ENCODE measurements at places on chromosomes 12 and 14.

- no peak for DNase-seq
Observed at GRCh38 chr12:51415931-51416330, 8.7 kb upstream of the SLC4A8 start.

DNA sequence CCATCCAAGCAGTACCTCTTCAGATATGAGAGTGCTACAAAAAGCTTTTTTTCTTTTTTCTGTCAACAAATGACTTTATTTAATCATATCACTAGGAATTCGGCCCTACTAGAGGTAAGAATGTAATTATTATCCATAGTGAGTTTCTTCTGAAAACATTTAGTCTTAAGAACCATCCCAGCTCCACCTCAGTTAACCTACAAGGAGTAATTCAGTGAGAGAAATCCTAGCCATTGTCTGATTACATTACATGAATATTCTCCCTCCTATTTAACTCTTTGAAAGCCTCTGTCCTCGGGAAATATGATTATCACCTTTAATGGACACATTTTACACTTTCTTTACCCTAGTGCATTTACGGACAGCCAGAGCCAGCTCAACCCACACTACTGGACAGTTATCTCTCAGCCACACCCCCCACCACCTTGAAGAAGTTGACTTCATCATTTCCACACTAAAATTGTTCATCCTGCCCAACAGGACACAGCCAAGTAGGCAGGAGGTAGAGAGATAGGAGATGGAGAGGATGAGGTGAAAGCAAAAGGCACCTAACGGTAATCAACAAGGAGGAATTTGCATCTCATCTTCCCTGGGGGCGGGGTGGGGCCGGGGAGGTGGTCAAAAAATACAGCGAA, 1.3 kb downstream of the PPFIA2 start:
- DNase-seq = no peak

DNA sequence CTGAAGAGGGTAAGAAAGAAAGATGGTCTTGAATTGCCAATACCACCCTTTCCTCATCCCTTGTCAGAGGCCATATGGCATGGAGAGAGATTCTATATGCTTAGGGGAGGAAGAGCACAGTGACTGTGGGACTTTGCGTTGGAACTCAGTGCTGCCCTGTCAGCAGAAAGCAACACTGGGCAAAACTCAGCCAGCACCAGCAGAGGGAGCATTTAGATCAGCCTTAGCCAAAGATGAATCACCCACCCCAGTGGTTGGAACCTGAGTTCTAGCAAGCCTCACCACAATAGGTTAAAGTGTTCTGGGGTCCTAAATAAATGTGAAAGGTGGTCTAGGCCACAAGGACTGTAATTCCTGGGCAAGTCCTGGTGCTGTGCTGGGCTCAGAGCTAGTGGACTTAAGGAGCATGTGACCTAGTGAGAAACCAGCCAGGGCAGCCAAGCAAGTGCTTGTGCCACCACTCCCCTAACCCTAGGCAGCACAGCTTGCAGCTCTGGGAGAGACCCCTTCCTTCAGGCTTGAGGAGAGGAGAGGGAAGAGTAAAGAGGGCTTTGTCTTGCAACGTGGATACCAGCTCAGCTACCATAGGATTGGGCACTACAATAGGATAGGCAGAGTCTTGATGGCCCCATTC, 11.4 kb upstream of the BCAT1 start:
- peak; percentile 12 for DNase-seq

GRCh38 chr14:88281447-88281846, 41.6 kb downstream of the KCNK10 start:
- DNase-seq = no peak

DNA sequence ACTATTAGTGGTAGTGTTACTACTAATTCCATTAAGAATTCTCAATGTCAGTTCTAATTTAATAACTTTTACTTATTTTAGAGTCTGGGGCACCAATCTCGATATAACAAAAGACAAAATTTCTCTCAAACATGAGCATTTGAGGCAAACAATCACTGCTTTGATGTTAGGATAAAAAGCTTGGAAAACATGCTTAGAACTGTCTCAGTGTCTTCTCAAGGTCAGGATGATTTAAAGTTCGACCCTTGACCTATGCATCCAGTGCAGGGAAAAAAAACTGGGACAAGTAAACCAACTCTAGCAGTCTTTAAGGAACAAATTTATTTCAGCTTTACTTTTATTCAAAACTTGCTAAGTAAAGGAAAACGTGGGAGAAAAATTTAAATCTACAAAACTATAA, 31.1 kb downstream of the SPTLC2 start:
- no peak for DNase-seq

DNA sequence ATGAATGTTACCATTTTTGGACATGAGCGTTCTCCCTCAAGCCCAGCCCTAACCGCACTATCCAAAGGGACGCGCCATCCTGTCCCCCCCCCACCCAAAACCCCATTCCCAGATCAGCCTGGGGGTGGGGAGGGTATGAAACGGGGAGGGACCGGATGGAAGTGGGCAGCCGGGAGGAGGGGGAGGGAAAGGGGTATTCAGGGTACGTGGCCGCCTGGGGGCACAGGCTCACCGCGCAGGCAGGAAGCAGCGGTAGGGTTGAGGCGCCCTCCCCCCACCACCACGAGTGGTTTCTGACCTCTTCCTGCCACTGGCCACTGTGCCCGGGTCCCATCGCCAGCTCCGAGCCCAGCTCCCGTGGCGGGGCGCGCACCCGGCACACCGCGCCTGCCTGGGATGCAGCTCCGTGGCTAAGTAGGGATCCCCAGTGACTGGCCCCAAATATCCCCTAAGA, 1.4 kb downstream of the ACTN1 start:
- DNase-seq = peak; percentile 85

GRCh38 chr12:77893918-77894317, 63.2 kb downstream of the NAV3 start:
- no peak for DNase-seq

DNA sequence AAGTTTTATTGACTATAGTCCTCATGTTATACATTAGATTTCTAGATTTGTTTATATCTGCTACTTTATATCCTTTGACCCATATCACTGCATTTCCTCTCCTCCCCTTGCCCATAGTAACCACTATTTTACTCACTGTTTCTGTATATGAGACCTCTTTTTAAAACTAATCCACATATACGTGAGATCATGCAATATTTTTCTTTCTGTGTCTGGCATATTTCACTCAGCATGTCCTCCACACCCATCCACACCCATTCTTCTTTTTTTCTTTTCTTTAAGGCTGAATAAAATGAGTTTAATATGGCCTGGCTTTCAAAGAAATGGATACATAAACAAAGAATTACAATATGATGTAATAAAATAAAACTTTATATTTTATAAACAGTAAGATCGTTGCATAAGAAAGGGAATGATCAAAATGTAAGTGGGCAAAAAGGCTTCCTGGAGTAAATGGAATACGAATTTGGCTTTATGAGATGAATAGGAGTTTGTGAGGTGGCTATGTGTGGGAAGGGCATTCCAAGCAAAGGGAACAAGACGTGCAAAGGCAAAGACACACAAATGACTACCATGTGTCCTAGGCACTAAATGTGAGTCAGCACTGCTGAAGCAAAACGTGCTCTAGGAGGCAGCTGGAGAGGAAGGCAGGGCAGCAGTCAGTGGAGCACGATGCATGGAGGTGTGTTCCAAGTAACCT, 53.2 kb upstream of the HIF1A start:
- peak; percentile 58 for DNase-seq

GRCh38 chr12:75765170-75766059, 254.0 kb upstream of the KRR1 start:
- DNase-seq = no peak

DNA sequence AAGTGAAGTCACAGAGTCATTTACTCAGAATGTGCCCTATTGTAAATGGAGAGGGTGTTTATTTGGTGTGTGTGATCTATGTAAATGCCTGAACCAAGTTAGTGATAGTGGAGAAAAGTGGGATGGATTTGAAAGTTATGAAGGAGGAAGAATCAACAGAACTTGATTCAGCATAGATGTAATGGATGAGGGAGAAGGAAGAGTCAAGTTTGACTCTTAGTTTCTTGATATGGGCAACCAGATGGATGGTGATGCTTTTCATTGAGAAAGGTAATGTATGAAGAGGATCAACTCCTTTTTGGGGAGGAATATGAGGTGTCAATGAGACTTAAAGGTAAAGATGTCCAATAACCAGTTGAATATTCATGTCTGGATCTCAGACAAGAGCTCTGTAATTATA, 6.7 kb upstream of the MON2 start:
- DNase-seq = no peak

- no peak for DNase-seq
Observed at GRCh38 chr14:89283327-89284060, 133.5 kb downstream of the FOXN3 start.

- DNase-seq = peak; percentile 100
Observed at GRCh38 chr12:56359851-56360767, at the start of gene STAT2. TSS of gene STAT2 (minus strand) at chr12:56360107. CDS start at chr12:56356571, 3,536 bp downstream.

GRCh38 chr12:132257206-132257954, 72.0 kb downstream of the GALNT9 start:
- DNase-seq = no peak

- no peak for DNase-seq
Observed at GRCh38 chr14:58082011-58082410, 70.0 kb downstream of the ARMH4 start.

DNA sequence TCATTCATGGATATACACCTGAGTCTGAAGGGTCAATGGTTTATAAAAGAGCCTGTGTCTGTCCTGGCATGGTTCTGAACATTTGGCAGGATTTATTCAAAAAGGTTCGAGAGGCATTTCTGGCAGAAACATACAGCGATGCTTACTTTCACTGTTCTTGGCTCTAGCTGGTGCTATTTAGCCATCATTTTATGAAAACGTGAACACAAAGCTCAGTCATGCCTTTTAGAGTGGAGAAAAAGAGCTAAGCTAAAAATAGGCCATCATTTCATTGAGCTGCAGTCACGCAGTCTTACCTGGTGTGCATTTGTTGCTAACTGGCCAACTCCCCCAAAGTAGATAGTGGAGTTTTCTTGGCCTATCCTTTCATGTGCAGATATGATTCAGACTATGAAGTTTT, 1209.5 kb downstream of the SLC16A7 start:
- DNase-seq = no peak

DNA sequence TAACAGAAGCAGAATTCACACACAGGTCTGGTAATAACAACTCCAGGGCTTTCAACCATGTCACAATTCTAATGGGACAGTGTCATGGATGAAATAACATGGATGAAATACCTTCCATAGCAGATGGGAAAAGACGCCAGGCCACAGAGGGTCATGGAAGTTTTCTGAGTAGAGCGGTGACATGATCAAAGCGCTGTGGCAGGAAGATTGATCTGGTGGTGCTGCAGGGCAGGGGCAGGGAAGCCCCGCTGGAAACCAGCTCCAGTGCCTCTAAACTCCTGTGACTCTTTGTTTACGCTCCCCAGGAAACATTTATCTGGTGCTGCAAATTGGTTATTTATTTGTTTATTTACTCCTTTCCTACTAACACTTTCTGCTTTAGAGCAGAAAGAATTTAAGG, 108.3 kb upstream of the HMGA2 start:
- DNase-seq = no peak

GRCh38 chr14:99519931-99520421, 38.8 kb downstream of the CCNK start:
- DNase-seq = no peak

- no peak for DNase-seq
Observed at GRCh38 chr12:111355201-111355925, 13.5 kb downstream of the PHETA1 start.

- DNase-seq = no peak
Observed at GRCh38 chr12:6202846-6203245, 2.6 kb downstream of the CD9 start.

- no peak for DNase-seq
Observed at GRCh38 chr12:111438481-111438880, 32.8 kb downstream of the SH2B3 start.

DNA sequence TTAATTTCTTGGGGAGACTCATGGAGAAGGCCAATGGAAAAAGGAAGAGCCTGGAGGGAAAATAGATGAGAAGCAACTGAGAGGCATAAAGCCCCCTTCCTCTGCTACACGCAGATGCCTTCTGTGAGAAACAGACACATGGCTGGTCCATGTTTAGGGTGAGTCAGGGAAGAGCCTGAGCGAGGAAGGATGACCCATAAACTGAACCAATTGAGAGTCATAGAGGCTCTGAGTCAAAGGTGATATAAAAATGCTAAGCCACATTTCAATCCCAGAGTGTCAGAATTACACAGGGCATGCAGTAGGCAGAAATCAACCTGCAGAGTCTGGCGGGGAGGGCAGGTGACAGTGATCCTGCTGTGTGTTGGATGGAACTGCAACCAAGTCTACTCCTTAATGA, 30.1 kb upstream of the NEDD1 start:
- DNase-seq = no peak

- no peak for DNase-seq
Observed at GRCh38 chr12:26128168-26128567, 3.3 kb upstream of the BHLHE41 start.

GRCh38 chr12:67270622-67271021, 1.5 kb downstream of the CAND1 start:
- no peak for DNase-seq

- DNase-seq = no peak
Observed at GRCh38 chr12:14995583-14996425, 23.0 kb downstream of the PDE6H start.

All from GM04503 (cell line).